ENCODE measurements at places on chromosomes 6 and 20.

GRCh38 chr6:97231911-97232310 is 51.1 kb downstream of the MMS22L start:
- DNase-seq = no peak

GRCh38 chr20:11522366-11522741 is 395.3 kb upstream of the BTBD3 start:
- DNase-seq = peak; percentile 17

GRCh38 chr6:112193535-112194051 is 60.8 kb downstream of the LAMA4 start:
- no peak for DNase-seq

- DNase-seq = no peak
These were observed 4.1 kb downstream of the KCNS1 start for GRCh38 chr20:45096781-45097180.

- DNase-seq = no peak
These were observed 100.4 kb downstream of the SNX5 start for GRCh38 chr20:17868151-17868550.

DNA sequence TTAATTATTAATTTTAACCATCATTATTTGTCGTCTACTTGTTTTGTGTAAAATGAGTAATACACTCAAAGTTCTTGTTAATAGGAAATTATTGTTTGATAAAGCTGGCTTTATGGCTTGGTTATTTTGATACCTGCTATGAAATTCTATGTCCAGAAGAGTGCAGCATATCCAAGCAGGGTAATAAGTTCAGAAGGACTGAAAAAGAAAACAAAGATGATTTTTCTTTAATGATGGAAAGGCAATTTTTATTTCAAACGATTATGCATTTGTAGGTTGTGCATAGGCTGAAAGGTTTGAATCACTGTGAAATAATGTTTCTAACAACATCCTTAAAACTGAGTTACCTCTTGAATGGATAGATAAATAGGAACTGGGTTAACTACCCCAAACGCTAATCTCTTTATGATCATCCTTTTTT is 1.4 kb upstream of the MAN1A1 start:
- DNase-seq = peak; percentile 44

GRCh38 chr20:31390490-31390889 is at the start of gene DEFB119:
TSS of gene DEFB119 (minus strand) at chr20:31390590. CDS start at chr20:31390483, 107 bp downstream.
- no peak for DNase-seq

DNA sequence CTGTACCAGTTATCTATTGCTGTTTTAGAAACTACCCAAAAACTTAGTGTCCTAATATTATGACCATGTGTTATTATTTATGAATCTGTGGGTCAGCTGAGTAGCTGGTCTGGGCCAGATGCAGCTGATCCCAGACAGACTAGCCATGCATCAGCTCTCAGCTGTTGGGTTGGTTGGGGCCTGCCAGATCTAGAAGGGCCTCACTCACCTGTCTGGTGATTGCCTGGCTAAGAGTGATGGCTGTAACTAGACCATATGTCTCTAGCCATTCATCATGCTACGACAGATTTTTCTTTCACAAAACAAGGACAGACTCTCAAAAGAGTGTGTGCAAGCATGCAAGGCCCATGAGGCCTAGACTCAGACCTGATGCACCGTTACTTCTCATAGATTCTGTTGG is 403.2 kb downstream of the SAMD5 start:
- DNase-seq = no peak

GRCh38 chr20:24589381-24589780 is 120.0 kb downstream of the SYNDIG1 start:
- DNase-seq = no peak

DNA sequence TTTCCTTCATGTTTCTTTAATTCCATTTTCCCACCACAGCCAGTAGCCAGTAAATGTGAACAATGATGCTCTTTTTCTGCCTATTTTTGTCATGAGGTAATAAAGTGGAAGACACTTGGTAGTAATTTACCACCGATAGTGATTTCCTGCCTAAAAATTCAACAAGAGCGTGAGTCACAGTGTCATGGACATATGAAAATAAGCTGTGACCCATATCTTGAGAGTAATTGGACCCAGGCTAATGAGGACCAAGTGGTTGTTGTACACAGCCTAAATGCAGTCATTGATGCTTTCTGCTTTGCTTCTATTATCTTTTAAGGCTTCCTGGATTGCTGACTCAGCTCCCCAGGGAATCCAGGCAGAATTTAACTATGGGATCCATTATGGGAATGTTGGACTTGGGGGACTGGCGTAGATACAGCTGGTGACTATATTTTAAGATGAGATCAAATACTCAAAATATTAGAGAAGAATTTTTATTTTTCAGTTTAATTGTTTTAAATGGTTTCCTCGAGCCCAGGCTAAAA is 265.9 kb upstream of the FERMT1 start:
- peak; percentile 31 for DNase-seq

- peak; percentile 29 for DNase-seq
These were observed 97.4 kb downstream of the SASH1 start for GRCh38 chr6:148440016-148440415.

DNA sequence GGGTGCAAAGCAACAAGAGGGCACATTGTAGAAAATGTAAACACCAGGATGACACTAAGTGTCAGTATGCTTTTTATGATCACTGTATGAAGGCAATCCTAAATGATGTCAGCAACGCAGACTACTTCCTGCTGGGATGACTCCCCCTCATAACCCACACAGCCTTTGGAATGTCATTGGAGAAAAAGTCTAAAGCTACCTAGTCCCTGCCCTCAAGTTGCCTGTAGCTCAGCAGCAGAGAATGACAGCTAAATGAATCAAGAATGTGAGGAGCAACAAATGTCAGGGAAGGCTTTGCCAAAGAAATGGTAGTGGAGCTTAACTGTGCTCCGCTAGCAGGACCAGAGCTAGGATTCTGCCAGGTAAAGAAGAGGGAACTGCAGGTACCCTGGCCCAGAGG is 555.6 kb downstream of the CD83 start:
- peak; percentile 79 for DNase-seq

DNA sequence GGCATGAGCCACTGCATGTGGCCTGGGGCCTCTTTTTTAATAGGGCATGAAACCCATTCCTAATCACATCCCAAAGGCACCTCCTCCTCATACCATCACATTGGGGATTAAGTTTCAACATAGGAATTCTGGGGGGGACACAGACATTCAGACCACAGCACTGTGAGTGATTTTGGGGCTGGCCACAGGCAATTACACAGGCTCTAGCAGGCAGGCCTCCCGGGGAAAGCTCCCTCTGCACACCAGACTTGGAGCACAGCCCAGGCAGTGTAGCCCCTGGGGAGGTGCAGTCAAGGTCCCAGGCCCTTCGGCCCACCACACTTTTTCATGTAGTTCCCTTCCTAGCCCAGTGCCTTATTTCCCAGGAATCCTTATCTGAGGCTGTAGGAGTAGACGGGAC is 5.5 kb downstream of the SFT2D1 start:
- no peak for DNase-seq

DNA sequence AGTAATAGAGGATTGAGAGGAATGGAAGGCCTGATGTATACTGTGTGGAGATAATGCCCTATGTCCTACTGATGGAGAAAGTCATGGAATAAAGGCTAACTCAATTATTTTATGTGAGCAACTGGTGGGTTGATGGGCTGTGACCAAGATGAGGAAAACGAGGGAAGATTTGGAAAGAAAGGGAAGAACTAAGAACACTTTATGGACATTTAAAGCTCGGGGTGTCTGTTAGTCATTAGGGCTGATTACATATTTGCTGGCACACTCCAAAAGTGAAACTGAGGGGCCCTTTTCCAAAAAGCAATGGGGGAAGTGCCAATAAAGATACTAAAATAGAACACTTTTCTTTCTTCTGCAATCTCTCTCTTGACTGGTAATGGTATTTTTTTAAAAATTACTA is 439.5 kb downstream of the PLCB1 start:
- DNase-seq = no peak

GRCh38 chr6:110317189-110317588 is 41.0 kb downstream of the METTL24 start:
- no peak for DNase-seq

DNA sequence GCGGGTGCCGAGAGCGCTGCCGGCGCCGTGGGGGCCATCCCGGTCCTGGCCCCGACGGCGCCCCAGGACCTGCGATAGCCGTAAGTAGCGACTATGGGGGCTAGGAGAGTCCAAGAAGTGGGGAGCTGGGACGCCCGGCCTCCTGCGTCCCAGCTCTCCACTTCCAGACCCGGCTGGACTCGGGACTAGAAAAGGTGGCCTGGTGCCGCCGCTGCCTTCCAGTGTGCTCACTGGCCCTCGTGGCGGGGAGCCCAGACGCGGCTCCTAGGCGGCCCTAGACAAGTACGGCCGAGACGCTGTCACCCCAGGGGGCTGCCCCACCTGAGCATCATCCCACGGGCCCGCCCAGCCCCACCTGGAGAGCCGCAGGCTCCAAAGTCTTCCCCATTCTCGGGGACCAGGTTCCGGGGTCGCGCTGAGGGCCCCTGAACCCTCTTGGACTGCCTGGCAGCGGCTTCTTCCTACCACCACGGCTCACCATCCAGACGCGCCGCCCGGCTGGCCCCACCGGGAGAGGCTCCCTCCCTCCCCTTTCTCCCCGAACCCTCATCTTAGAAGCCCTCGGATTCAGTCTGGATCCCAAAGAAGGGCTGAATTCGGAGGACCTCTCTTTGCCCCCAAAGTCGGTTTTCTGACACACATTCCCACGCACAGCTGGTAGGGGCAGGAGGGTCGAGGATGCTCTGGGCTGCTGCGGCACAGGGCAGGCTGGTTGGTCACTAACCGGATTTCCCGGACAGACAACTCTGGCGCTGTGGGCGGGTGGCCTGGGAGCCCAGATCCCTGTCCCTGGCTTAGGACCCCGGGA is 870 bp upstream of the MDFI start:
- no peak for DNase-seq

GRCh38 chr6:39931607-39932006 is 2.7 kb downstream of the MOCS1 start:
- DNase-seq = no peak

DNA sequence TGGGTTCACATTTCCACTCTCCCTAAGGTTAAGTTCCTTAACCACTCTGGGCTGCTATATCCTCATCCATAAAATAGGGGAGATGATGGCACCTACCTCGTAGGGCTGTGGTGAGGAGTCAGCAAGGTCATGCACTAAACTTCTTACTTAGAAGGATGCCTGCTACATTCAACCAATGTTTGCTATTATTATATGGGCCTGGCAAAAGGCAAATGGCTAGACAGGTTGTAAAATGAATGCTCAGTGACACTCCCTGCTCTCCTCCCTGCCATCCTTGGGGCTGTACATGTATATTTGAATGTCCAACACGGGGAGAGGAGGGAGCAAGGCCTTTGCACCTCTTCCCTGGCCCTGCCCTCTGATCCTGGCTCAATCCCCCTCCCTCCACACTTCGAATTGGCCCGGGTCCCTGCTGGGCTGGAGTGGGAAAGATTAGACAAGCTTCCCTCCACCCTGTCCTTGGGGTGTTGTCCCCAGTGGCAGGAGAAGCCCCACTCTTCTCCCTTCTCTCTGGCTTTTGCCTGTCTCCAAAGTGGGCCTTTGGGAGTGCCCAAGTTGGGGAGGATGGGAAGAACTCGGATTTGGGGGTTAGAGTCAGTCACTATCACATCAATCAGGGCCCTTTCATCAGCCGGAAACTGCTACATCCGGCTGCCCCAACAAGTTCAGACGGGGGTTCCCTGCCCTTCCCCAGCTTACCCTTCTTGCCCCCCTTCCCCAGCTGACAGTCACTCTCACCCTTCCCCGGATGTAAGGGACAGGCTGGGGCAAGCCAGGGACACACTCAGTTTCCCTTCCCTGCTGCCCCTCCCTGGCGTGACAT is 36.3 kb upstream of the VEGFA start:
- DNase-seq = no peak

- peak; percentile 39 for DNase-seq
These were observed 7.6 kb downstream of the ZNF451 start for GRCh38 chr6:57097596-57097995.

DNA sequence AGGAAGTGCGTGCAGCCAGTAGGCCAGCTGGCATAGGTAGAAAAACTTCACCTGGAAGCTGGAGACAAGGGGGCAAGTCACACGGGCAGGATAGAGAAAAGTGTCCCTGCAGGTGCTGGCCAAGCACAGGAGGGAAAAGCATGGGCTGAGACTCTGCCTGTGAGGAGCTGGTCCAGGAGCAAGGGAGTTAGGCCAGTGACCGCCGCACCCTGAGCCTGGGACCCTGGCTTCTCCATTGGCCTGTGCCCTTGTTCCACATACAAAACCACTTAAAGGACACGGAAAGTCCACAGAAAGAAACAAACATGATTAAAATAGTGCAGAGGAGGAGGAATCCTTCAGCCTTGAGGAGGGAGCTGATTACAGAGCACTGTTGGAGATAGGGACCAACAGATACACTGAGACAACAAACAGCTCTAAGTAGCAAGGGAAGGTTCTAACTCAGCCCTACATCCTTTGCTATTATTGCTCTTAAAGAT is 68.6 kb downstream of the TRAM2 start:
- no peak for DNase-seq

DNA sequence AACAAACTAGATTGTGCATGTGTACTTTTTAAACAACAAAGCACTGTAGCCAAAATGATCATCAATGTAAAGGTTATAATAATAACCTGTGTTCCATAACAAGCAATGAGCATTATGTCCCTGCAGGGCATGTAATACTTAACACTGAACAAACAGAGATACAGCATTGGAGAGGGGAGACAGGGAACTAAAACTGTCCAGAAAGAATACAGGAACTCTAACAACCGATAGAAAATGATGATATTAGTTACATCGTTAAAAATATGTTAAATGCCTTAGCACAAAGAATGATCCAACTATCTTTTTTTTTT is 80.5 kb downstream of the COL9A1 start:
- no peak for DNase-seq

GRCh38 chr6:51273228-51273961 is 454.7 kb downstream of the TFAP2B start:
- DNase-seq = no peak

GRCh38 chr6:127302728-127303660 is 36.3 kb downstream of the RNF146 start:
- peak; percentile 55 for DNase-seq

GRCh38 chr20:7728338-7728737 is 211.9 kb downstream of the HAO1 start:
- DNase-seq = peak; percentile 43

DNA sequence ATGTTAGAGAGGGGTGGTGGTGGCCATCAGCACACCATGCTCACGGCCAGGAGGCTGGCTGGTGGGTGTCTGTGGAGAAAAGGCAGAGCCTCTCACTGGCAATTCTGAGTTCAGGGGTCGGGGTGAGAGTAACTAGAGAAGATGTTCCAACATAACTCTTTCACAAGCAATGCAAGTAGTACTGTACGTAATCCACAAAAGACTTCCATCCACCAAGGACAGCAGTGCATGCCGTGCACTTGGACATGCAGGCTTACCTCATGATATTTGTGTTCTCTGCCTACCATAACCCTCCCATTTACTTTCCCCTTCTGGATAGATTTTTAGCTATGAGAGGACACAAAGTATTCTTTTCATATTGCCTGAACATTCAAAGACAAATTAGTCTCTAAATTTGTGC is 51.3 kb downstream of the DCBLD1 start:
- no peak for DNase-seq

GRCh38 chr20:17617212-17617867 is 47.5 kb downstream of the DSTN start:
- DNase-seq = peak; percentile 40
